GM12891 (cell line): ENCODE measurements at places on chromosomes 2 and 18.

GRCh38 chr2:9760069-9760901 lies 83.0 kb upstream of the TAF1B start:
- DNase-seq: no peak

DNA sequence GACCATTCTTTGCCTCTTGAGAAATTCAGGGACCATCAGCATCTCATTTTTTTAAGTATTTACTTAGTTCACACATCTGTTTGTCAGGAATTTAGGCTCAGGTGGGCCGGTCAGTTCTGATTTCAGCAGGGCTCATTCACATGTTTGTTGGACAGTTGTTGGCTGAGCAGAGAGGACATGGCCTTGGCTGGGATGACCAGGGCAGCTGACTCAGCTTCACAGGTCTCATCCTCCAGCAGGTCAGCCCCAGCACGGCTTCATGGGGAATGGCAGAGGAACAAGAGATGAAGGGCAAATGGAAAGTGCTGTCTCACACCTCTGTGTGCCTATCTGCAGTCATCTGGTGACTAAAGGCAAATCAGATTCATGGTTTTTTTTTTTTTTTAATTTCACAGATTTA lies 136.1 kb upstream of the TMEM200C start:
- no peak for DNase-seq

- DNase-seq: peak; percentile 18
Observed at GRCh38 chr2:24972315-24972961, 683 bp upstream of the DNAJC27 start.

- no peak for DNase-seq
Observed at GRCh38 chr2:42853549-42854206, 61.3 kb upstream of the HAAO start.

GRCh38 chr18:45467293-45467692 lies 148.0 kb upstream of the SLC14A2 start:
- no peak for DNase-seq

DNA sequence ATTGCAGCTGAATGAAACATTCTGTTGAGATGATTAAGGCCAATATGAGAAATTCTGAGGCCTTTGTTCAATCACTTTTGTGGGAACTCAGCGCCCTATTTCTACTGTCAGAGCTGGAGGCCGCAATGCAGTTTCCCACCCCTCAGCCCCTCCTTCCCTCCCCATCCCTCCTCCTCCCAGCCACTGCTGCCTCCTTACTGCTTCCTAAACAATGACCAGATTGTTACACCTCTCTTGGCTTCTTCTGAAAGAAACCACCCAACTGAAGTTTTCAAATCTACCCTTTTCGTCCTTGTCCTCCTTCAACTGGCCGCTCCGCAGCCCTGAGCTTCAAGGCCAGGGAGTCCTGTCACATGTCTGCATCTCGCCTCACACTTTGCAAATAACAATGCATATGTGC lies 36.7 kb upstream of the MAPK4 start:
- DNase-seq: no peak

- DNase-seq: no peak
Observed at GRCh38 chr2:184416146-184416913, 182.0 kb upstream of the ZNF804A start.

DNA sequence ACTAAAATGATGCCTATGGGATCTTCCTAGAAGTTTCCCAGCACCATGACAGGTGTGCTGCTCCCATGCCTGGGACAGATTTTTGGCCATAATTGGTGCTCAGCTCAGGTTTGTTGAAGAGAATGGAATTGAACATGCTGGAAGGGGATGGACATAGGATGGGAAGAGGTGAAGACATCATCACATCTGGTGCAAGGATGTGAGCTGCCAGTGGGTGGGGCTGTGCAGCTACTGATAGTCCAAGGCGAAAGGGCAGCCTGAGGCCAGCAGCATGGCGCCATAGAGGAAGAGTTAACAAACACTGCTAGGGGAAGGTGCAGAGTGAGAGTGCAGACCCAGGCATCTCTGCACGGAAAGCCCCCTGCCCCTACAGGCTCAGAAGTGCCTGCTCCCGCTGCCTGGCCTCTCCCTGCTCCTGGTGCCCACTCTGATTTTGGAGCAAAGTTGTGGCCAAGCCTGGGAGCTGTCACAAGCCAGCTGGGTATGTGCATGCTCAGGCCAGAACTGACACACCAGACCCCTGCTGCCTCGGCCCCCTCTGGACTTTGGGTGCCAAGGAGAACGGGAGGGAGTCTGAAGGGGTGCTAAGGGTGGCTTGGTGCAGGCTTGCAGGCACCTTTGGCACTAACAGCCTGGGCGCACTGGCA lies 178.6 kb downstream of the ZBTB7C start:
- peak; percentile 38 for DNase-seq

- DNase-seq: no peak
Observed at GRCh38 chr18:48278081-48278480, 131.1 kb downstream of the ZBTB7C start.

DNA sequence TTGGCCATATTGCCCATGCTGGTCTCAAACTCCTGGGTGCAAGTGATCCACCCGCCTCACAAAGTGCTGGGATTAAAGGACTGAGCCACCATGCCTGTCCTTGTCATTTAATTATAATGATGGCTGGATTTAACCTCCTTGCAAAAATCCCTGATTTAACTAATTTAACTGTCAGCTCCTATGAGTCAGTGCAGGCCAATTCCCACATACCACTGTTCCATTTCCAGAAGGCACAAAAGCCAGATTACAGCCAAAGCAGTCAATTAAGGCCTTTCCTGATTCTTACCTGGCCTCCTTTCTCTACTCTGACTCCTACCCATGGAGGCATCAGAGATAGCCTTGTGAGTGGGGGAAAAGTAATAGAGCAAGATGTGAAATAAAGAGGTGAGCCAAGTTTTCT lies 12.3 kb upstream of the SLC35F5 start:
- no peak for DNase-seq

GRCh38 chr2:20430461-20431300 lies 16.2 kb upstream of the RHOB start:
- DNase-seq: no peak

DNA sequence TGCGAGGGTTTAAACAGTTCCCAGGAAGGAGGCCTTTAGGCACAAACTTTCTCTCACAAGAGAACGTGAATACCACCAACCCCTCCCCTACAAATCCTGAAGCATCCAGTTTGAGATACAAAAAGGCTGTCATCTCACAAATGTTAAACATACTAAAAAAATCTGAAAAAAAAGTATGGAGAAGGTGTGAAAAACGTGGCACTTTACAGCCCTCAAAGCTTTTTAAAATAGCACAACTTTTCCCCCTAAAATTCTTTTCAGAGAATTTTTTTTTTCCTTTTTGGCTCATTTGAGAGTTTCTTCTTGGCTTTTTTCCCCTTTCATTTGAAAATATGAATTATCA lies 10.1 kb downstream of the ZEB2 start:
- DNase-seq: no peak

- DNase-seq: no peak
Observed at GRCh38 chr18:77487951-77488740, 238.5 kb downstream of the GALR1 start.

- no peak for DNase-seq
Observed at GRCh38 chr18:40576507-40577115, 1378.4 kb upstream of the PIK3C3 start.

DNA sequence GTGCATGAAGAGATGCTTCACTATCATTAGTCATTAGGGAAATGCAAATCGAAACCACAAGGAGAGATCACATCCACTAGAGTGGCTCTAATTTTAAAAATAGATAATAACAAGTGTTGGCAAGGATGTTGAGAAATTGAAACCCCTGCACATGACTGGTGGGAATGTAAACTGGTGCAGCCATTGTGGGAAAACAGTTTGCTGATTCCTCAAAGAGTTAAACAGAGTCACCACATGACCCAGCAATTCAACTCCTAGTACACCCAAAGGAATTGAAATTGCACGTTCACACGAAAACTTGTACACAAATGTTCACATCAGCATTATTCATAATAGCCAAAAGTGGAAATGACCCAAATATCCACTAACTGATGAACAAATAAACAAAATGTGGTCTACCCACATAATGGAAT lies 179.5 kb downstream of the BCL2 start:
- DNase-seq: no peak

GRCh38 chr2:71074893-71075395 lies 6.5 kb downstream of the NAGK start:
- no peak for DNase-seq

DNA sequence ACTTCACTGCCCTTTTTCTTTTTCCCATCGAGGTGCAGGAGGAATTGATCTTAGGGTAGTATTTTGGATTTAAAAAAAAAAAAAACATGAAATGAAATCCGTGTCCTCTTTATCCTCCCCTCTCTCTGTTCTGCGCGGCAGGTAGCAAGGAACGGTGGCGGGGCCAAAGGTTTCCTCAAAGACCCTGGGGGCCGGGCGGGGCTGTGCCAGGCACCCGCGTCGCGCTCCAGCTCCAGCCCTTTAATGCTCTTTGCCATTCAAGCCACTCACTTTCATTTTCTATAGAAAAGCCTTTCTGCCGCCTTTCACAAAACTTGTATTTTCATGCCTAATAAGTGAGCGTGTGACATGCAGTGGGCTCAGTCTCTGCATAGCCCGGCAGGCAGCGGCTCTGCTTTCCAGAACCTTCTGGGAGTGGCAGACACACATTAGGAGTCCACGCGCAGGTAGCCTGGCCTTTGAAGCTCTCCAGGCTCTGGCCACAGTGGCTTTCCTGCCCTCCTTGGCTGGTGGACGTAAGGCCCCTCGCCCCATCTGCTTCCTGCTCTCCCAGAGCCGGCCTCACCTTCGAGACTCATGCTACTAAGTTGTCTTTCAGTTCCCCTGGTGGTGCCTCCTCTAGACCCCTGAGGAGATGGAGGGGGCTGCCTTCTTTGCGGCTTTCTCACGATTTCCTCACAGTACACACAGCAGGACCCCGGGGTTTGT lies 41.7 kb downstream of the AGAP1 start:
- no peak for DNase-seq

GRCh38 chr2:44430342-44430741 lies 68.6 kb downstream of the CAMKMT start:
- no peak for DNase-seq

DNA sequence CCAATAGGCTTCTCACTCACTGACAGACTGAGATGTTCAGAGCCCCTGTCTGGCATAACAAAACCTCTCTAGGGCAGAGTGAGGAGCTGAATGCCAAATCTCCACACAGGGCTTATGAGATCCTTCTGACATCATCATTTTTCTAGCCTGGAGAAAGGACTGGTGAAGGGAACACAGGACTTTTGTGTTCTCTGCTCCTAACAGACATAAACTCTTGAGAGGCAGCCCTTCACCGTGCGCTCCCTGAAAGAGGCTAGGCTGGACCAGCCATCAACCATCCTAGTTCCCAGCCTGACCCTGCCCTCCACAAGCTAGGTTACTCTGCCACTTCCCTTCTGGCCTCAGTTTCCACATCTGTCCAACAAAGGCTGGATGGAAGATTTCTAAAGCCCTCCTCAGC lies 141.9 kb downstream of the SUCLG1 start:
- DNase-seq: no peak

DNA sequence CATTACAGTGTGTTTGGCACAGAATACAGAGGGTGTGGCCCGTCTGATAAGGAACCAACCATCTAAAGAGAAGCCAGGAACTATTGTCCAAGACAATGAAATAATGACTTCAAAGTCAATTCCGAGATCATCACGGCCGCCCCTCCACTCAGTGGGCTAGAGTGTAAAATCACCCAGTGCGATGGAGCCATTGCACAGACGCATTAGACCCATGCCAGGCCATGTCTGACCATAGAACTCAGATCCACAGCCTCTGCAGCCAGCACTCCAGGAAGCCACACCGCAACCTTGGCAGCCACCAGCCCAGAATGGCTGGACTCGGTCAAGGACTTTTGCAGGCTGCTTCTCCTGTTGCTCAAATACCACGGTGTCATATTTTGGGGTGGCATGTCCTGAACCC lies 835.7 kb downstream of the DCDC2C start:
- no peak for DNase-seq

GRCh38 chr2:134466141-134466540 lies 212.3 kb downstream of the MGAT5 start:
- DNase-seq: no peak
